Naive thymus-derived CD4-positive, alpha-beta T cell (primary cell): ENCODE measurements at places on chromosomes 7 and 10. TPM values are rescaled to one million over a fixed set of nuclear protein-coding genes. Genes with fewer than 3 reads are reported as not detected.

- H3K27me3 ChIP-seq: no peaks in the 10 kb centered on the region
- DNase-seq: no peak
- H3K4me3 ChIP-seq: no peak overlapping the region
Observed at GRCh38 chr7:20365486-20365885, 34.8 kb downstream of the ITGB8 start.

- no peaks in the 10 kb centered on the region for H3K27me3 ChIP-seq
- DNase-seq: no peak
- H3K36me3 ChIP-seq: no peaks in the 10 kb centered on the region
- no peak overlapping the region for H3K27ac ChIP-seq
- H3K4me1 ChIP-seq: peaks cover 23% of the 10 kb centered on the region
- H3K4me3 ChIP-seq: no peak overlapping the region
Observed at GRCh38 chr7:148306759-148307158, 283.8 kb upstream of the C7orf33 start.

DNA sequence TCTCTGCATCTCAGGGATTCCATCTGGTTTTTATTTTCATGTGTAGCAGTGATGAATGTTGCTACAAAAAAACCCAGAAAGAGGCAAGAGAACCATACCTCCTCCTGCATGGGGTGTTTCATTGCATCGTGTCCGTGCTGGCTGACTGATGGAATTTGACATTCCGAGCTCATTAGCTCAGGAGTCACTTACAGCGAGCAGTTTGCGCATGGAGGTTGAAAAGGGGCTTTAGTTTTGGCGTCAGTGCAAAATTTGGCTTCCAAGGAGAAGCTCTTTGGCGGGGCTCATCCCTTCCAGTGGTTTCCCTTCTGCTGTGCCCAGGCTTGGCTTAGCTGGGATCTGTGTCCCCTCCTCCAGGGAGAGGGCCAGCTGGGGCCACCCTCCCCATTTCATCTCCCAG lies 25.8 kb downstream of the EMX2 start:
- H3K27ac ChIP-seq: no peak overlapping the region
- no peaks in the 10 kb centered on the region for H3K27me3 ChIP-seq
- H3K4me1 ChIP-seq: no peaks in the 10 kb centered on the region
- DNase-seq: no peak
- H3K4me3 ChIP-seq: no peak overlapping the region

- H3K27ac ChIP-seq: no peak overlapping the region
- no peaks in the 10 kb centered on the region for H3K27me3 ChIP-seq
- no peaks in the 10 kb centered on the region for H3K36me3 ChIP-seq
- DNase-seq: no peak
Observed at GRCh38 chr7:36600869-36601530, 123.3 kb downstream of the AOAH start.

DNA sequence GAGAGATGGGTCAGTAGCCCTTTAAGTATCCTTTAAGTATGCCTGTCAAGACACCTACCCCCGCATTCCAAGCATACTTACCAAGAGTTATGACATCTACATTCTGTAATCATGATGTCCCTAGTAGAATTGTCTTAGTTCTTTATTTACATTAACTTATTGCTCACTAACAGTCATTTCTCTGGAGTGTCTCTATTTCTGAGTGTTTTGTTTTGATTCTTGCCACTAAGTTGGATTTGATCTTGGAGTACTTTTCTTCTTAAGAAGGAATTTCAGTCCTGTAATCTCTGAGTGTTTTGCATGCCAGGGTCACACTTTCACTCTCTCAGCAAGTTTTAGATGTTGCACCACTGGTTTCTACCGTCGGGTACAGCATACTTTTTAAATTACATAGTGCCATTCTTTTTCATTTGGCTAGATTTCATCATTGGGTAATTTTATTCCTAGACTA lies 1053.9 kb downstream of the KCNMA1 start:
- H3K4me1 ChIP-seq: no peaks in the 10 kb centered on the region
- no peak for DNase-seq
- no peaks in the 10 kb centered on the region for H3K36me3 ChIP-seq
- no peaks in the 10 kb centered on the region for H3K27me3 ChIP-seq
- no peak overlapping the region for H3K4me3 ChIP-seq
- no peak overlapping the region for H3K27ac ChIP-seq

DNA sequence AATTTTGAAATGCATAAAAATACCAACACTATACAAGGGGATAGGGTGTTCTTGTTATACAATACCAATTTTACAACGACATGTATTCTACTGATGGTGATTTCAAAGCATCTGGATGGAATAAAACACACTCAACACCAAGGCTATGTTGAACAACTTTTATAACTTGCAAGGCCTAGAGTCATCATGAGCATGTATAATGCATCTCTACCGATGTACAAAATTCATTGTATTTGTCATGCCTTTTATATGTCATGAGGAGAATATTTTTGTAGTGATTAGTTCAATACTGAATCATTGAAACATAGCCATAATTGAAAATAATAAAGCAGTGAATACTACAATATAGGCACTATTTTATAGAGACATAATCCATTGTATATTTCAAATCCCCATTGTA lies 160.2 kb downstream of the ETV1 start:
- no peaks in the 10 kb centered on the region for H3K27me3 ChIP-seq
- no peak overlapping the region for H3K4me3 ChIP-seq
- H3K27ac ChIP-seq: no peak overlapping the region
- no peak for DNase-seq
- no peaks in the 10 kb centered on the region for H3K36me3 ChIP-seq

- H3K4me3 ChIP-seq: no peak overlapping the region
- no peaks in the 10 kb centered on the region for H3K36me3 ChIP-seq
- H3K27me3 ChIP-seq: no peaks in the 10 kb centered on the region
- no peak for DNase-seq
Observed at GRCh38 chr10:112792487-112793201, 157.4 kb upstream of the TCF7L2 start.

DNA sequence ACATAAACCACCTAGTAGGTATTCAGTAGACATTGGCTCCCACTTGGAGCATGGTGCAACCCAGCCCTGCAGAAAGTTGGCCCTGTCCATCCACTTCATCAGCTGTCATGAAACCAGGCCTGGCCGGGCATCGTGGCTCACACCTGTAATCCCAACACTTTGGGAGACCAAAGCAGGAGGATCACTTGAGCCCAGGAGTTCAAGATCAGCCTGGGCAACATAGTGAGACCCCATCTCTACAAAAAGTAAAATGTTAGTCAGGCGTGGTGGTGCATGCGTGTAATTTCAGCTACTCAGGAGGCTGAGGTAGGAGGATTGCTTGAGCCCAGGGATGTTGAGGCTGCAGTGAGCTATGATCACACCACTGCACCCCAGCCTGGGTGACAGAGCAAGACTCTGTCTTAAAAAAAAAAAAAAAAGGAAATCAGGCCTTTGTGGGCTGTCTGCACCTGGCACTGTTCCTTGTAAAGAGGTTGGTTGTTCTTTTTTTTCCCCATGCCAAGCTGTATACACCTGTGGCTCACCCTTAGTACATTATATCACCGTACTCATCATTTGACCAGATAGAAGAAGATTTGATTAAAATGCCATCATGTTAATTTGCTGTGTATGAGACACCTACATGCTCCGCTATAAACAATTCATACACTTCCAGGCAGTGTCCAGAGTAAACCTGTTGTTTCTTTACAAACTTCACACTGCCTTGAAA lies 45.4 kb upstream of the GRID1 start:
- H3K36me3 ChIP-seq: no peaks in the 10 kb centered on the region
- peak overlapping the region; percentile 42 for H3K27ac ChIP-seq
- H3K27me3 ChIP-seq: no peaks in the 10 kb centered on the region
- peak overlapping the region; percentile 8 for H3K4me3 ChIP-seq

DNA sequence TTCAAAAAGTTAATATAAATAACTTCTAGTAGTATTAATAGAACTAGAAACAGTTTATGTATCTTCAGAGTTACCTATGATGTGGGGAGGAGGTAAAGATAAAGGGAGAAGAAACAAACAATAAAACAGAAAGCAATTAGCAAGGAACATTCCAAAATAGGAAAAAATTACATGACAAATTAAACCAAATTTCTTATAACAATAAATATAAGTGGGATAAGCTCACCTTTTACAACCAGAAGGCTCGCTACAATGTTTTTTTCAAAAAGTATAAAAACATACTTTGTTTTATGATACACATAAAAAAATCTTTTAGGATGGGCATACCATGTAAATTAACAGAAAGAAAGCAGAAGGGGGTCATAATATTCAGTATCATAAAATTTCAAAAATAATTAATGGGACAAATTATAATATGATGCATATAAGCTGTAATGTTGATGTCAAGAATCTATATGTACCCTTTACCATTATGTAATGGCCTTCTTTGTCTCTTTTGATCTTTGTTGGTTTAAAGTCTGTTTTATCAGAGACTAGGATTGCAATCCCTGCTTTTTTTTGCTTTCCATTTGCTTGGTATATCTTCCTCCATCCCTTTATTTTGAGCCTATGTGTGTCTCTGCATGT lies 31.8 kb downstream of the GLCCI1 start:
- no peak overlapping the region for H3K4me3 ChIP-seq
- no peak overlapping the region for H3K27ac ChIP-seq
- H3K4me1 ChIP-seq: peaks cover 11% of the 10 kb centered on the region
- H3K36me3 ChIP-seq: no peaks in the 10 kb centered on the region
- H3K27me3 ChIP-seq: no peaks in the 10 kb centered on the region

- H3K36me3 ChIP-seq: peaks cover 5% of the 10 kb centered on the region
- H3K27me3 ChIP-seq: no peaks in the 10 kb centered on the region
- H3K4me3 ChIP-seq: no peak overlapping the region
- DNase-seq: no peak
- peaks cover 24% of the 10 kb centered on the region for H3K4me1 ChIP-seq
Observed at GRCh38 chr10:5449823-5450222, 37.5 kb downstream of the NET1 start.

DNA sequence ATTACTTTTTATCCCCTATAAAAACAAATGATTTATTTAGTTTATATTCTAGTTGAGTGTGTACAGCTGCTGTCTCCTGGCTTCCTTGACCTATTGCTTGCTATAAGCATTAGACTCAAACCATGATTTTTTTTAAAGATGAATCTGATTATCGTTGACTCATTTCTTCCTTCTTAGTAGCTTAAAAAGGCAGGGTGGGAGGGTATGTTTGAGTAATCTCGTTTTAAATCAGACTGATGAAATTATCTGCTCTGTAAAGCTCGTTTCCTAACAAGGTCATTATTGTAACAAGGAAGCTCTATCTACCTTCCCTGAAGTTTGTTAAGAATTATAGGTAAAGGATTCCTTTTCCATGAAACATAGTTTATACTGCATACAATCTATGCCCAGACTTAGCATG lies 276.3 kb upstream of the KCND2 start:
- no peaks in the 10 kb centered on the region for H3K27me3 ChIP-seq
- H3K4me1 ChIP-seq: no peaks in the 10 kb centered on the region
- H3K27ac ChIP-seq: no peak overlapping the region
- no peak for DNase-seq
- no peak overlapping the region for H3K4me3 ChIP-seq
- H3K36me3 ChIP-seq: no peaks in the 10 kb centered on the region

The STEAP1B gene
- total RNA-seq: not detected

The STAG3 gene
- total RNA-seq: 9.5 TPM

The NRG3 gene
- not detected for total RNA-seq

The GPR15LG gene
- total RNA-seq: not detected

The PRSS37 gene
- not detected in 2 replicates for total RNA-seq

The SPACDR gene
- 6.2 TPM for total RNA-seq

The AGR2 gene
- not detected for total RNA-seq
